ENCODE measurements at places on chromosomes 12 and 14.
A peak's percentile ranks its signal among the peaks of the same experiment; 100 is the strongest.

DNA sequence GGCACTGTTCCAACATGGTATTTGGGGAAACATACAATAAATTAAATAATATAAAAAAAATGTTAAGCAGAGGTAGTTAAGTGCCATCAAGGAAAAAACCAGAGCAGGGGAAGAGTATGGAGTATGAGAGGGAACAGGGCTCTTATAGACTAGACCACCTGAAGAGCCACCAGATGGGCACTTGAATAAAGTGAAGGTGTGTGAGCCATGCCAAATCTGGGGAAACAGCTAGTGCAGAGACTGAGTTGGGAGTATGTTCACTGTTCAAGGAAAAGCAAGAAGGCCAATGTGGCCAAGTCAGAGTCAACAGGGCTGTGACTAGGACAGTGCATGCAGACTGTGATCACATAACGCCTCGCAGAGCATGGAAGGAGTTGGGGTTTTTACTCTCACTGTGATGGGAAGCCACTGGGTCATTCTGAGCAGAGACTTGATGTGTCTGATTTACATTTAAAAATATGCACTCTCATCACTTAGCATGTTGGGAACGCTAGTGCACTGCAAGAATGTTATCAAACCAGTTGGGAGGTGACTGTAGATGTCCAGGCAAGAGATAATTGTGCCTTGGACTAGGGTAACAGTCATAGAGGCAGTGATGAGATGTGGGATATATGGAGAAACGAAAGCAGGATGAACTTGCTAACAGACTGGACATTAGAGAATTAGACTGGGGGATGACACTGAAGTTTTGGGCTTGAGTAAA is 25.6 kb downstream of the NDUFA12 start:
- DNase-seq: peak; percentile 71

DNA sequence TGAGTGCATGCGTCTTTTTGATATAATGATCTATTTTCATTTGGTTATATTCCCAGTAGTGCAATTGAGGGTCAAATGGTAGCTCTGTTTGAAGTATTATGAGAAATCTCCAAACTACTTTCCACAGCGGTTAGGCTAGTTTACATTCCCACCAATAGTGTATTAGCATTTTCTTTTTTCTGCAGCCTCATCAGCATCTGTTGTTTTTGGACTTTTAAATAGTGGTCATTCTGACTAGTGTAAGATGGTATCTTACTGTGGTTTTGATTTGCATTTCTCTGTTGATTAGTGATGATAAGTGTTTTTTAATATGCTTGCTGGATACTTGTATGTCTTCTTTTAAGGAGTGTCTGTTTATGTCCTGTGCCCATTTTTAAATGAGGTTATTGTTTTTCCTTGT is 3.7 kb upstream of the KLRC1 start:
- no peak for DNase-seq

DNA sequence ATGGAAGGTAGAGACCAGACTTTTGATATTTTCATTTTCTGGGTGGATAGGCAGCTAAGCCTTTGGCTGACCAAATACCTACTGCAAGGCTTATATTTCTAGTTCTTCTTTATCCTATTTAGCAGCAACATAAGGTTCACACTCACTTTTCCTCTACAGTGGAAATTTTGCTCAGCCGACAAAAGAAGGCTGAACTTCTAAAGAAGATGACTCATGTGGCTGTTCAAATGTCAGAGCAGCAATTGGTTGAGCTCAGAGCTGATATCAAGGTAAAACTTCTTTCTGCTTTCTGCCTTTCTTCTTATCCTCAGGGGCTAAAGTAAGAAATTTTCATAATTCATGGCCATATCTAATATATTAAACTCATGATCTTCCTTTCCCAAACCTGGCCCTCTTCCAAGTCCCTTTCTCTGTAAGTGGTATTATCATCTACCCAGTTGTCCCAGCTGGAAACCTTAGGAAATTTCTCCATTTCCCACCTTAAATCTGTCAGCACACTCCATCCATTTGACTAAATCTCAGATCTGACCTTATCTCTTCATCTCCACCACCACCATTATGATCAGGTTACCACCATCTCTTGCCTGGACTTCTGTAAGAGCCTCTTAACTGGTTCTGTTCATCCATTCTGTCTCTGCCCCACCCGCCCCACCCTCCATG is 19.8 kb upstream of the KCNH3 start:
- peak; percentile 85 for DNase-seq

- DNase-seq: no peak
Measured at GRCh38 chr14:46279327-46279726, 372.3 kb downstream of the RPL10L start.

DNA sequence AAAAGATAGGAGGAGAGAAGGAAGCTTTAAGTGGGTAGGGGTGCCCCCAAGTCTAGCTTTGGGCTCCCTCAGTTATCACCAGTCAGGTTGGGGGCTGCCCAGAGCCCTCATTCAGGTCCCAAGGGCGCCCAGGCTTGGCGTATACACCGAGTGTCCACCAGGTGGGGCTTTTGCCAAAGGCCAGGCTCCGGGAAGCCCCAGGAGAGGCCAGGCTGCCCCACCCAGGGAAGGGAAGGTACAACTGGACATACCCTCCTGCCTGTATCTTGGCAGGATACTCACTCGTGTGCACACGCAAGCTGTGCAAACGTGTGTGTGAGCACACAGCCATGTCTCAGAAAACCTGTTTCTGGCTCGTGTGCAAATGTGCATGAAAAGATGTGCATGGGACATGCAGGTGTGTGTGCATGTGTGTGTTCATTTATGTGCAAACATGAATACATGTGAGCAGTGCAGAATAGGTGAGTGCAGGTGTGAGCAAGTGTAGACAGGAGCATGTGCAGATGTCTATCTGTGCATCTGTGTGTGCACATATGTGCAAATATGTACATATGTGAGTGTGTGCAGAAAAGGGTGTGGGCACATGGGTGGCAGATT is 103.9 kb upstream of the MYL2 start:
- DNase-seq: peak; percentile 38

DNA sequence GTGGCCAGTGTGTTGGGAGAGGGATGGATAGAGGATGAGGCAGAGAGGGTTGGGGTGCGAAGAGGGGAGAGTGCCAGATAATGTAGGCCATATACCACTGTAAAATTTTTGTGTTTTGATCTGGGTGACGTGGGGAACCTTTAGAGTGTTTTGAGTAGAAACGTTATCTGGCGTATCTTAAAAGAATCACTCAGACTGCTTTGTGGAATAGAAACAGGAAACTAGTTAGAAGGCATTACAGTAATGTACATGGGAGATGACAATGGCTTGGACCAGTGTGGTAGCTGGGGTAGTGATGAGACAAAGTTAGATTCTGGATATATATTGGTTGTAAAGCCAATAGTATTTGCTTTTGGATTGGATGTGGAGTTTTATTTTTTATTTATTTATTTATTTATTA is 20.6 kb downstream of the ATF1 start:
- no peak for DNase-seq

GRCh38 chr14:90424686-90425372 is 28.0 kb downstream of the CALM1 start:
- DNase-seq: no peak

- DNase-seq: no peak
Measured at GRCh38 chr12:50948798-50949197, 3.5 kb upstream of the HIGD1C start.

Data from NCI-H2171 treated with DMSO at 0.1 percent for 48 hours (cell line).